ENCODE measurements at places on chromosomes 4 and X. TPM values are rescaled to one million over a fixed set of nuclear protein-coding genes. Genes with fewer than 3 reads are reported as not detected.

- no peak for DNase-seq
Measured at GRCh38 chr4:478373-478772, 20.6 kb downstream of the ZNF721 start.

The RNF4 gene
- total RNA-seq = 41.3 TPM

GRCh38 chr4:22202975-22203710 lies 254.6 kb upstream of the KCNIP4 start:
- no peak for DNase-seq

GRCh38 chr4:153485359-153485758 lies 19.2 kb downstream of the TMEM131L start:
- DNase-seq = no peak

GRCh38 chr4:38957893-38958292 lies 74.3 kb downstream of the TMEM156 start:
- DNase-seq = no peak

- peak; percentile 11 for DNase-seq
Measured at GRCh38 chr4:609400-610050, 15.8 kb upstream of the PDE6B start.

DNA sequence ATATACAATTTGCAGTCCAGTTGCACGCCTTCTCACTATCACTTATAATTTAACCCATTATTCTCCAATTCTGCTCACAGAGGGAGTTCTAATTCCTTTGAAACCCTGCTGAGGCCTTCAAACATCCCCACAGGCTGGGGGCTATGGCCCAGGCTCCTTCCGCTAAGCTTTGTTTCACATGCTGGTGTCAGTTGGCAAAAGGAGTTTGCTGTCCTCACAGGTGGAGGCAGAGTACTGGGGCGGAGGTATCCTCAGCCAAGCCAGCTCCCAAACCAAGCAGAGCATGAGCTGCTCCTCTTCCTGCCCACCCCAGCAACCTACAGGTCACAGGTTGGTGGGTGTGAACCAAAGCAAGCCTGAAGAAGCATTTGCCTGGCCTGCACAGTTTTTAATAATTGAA lies 21.5 kb downstream of the BTC start:
- no peak for DNase-seq

The TCEAL7 gene
- 0.78 TPM for total RNA-seq

DNA sequence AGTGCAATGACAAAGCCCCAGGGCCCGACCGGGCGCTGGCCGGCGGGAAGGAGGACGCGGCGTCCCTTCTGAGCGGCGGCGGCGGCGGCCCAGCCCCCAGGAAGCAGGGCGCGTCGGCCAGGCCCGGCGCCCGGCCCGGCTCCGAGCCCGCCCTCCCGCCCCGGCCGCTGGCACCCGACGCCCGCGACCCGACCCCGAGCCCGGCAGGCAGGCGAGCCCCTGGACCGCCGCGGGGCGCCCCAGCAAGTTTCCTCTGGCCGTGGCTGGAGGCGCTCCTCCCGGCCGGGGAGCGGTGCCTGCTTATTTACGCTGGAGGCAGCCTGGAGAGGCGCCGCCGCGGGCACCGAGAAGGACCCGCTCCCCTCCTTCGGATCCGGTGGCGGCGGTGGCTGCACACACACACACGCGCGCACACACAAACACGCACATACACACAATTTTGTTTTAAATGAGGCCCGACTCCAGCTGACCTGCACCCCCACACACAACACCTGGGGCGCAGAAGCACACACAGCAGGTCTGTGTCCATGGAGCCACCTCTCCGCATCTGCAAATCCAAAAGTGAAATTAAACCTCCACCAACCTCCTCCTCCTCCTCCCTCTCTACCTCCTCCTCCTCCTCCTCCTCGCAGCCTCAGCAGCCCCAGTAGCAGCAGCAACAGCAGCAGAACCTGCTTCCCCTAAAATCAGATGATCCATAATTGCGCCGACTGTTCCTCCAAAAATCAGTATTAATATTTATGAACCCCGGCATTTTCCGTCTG lies 669 bp downstream of the IRF2 start:
- DNase-seq = peak; percentile 91

DNA sequence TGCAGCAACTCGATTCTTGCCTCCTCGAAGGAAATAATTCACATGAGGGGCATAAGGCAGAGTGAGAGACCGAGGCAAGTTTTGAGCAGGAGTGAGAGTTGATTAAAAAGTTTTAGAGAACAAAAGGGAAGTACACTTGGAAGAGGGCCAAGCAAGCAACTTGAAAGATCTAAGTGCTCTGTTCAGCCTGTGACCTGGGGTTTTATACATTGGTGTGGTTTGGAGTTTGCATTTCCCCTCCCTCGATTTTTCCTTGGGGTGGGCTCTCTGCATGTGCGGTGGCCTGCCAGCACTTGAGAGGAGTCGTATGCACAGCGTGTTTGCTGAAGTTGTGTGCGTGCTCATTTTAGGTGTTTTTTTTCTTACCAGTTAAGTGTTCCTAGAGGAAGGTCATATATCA lies 356.4 kb downstream of the KLHL4 start:
- DNase-seq = no peak

DNA sequence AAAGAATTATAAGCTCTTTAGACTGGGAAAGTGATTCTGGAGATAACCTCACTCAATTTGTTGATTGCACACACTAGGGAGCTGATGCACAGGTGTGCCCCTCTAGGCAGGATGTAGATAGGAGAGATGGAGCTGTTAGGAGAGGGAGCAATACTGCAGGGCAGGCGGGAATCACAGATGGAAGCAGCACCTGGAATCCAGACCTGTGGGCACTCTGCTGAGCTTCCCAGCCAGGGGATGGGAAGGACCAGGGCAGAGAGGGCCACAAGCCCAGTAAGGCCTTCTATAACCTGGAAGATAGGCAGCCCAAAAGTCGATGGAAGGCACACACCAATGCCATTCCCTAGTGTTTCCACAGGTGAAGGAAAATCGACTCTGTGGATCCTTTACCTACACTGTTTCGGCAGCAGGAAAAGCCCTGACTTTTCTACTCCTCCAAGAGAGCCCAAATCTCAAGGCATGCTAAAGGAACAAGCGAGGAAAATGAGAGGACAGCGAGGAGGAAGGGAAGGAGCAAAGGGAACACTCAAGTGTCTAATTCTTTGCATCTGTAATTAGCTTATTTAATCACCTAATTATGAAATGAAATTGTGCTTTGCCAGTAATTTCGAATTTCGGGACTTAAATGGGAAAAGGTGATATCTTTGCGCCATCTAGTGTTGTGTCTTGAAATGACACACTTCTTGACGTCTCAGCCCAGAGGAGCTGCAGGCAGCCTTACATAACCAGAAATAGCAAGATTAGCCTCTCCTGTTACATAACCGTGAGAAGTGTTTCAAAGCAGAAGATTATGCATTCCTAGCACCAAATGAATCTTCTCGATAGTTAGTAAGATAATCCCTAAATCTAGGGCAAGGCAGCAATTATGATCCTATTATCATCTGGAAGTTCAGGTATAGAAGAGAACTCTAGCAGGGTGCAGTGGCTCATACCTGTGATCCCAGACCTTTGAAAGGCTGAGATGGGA lies 31.0 kb upstream of the TLR3 start:
- DNase-seq = no peak

- DNase-seq = no peak
Measured at GRCh38 chrX:41589634-41590270, 99.0 kb upstream of the GPR34 start.

DNA sequence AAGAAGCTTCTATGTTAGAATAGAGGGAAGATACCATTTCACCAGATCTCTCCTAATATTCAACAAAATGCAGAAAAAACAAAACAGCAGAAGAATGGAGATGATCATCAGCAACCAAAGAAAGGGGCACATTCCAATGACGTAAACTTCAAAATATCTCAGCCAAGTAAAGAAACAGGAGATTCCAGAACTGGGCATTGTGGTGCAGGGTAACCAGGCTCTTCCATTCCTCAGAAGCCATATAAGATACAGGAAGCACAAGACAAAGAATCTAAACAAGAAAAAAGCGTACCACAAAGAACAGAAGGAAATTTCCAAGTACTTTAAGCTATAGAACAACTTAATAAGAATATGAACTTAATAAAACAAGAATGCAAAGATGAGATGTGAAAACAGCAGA lies 6.9 kb upstream of the ARMCX4 start:
- DNase-seq = no peak

DNA sequence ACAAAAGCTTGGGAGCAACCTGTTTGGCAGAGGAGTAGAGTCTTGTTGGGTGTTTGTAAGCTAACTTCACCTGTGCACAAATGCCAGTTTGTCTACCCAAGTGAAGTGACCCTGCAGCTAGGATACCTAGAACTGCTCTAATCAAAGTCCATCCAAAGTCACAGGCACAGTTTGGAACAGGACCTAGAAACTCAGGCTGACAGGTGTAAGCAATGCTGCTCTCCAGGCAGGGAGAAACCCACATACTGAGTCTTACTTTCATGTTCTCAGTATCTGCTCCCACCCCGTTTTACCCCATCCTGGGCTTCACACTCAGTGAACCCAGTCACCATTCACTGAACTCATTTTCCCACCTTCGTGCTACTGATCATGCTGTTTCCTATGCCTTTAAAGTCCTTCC lies 40.3 kb downstream of the MAML3 start:
- DNase-seq = no peak
